ENCODE measurements at places on chromosomes 3 and 15.
A peak's percentile ranks its signal among the peaks of the same experiment; 100 is the strongest.

DNA sequence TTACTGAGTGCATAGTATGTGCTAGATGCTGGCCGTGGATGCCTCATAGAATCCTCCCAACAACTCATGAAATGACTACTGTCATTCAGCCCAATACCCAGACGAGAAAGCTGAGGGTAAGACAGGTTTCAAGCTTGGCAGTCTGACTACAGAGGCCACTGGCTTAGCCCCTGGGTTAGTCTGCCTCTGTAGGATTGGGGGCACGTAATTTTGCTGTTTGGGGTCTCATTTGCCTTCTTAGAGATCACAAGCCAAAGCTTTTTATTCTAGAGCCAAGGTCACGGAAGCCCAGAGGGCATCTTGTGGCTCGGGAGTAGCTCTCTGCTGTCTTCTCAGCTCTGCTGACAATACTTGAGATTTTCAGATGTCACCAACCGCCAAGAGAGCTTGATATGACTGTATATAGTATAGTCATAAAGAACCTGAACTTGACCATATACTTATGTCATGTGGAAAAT lies 1.0 kb upstream of the CCR5 start:
- no peak for DNase-seq

GRCh38 chr15:88185584-88185983 lies 71.0 kb downstream of the NTRK3 start:
- DNase-seq: no peak

- DNase-seq: no peak
Measured at GRCh38 chr15:58932710-58933280, 684 bp downstream of the SLTM start.

- DNase-seq: no peak
Measured at GRCh38 chr15:71509139-71509538, 301.2 kb upstream of the NR2E3 start.

GRCh38 chr3:123340336-123340735 lies 108.6 kb downstream of the ADCY5 start:
- DNase-seq: no peak

DNA sequence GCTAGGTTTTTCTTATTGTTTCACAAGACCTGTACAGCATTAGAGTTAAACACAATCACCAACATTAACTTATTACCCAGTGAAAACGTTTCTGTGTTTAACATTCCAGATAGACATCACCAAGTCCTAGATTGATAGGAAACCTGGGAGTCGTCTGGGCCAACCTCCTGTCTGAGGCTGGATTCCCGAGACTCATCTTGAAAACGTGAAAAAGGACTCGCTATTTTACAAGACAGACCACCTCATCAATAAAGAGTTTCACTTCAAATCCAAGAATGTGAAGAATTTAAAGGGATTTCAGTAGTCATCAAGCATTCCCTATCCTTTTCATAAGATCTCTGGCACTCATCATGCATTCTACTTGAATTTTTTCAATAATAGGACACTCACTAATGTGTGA lies 626.6 kb downstream of the MCTP2 start:
- DNase-seq: no peak

GRCh38 chr3:148955544-148956346 lies 35.6 kb upstream of the GYG1 start:
- peak; percentile 51 for DNase-seq

GRCh38 chr15:100633763-100634075 lies 31.3 kb downstream of the ASB7 start:
- DNase-seq: no peak

DNA sequence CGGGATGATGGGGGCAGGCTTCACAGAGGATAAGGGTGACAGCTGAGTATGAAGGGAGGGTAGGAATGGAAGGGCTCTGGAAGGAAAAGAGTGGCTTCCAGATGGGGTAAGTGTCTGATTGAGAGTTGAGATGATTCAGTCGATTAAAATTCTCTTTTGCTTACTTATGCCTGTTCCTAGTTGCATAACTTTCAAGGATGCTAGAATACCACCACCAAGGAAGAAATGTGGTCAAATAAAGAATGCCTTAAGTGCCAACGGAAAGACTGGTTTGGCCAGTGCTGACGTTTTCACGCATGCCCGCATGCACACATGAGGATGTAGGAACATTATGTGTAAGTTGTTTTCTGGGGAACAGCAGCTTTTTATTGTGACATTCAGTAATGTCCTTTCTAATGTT lies 263.4 kb upstream of the WNT5A start:
- no peak for DNase-seq

DNA sequence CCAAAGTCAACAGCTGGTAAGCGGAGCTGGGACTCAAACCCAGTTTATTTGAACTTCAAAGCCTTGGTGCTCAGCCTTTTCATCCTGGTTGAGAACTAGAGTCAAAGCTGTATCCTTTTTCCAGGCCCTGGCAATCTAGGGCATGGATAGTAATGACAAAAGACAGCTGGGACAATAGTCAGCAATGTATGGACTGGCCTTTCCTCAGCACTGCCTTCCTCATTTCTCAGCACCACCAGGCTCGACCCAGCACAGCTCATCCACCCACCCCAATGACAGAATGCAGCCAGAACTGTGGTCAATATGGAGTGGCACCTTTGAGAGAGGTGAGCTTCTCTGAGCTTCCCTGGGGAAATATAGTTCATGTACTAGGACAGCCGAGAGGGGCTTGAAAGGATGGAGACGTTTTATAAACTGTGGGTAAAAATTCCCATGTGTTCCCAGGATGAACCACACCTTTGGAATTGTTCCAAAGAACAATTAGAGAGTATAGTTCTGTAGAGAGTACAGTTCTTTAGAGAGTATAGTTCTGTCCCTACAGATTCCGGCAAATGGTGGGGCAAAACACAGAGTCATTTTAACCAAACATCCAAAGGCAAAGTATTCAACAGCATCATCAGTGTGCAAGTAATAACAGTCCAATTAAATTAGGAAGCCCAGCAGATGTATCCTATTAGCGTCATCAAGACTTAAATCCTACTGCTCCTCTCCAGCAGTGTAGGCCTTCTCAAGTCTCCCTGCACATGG lies 30.2 kb upstream of the IREB2 start:
- DNase-seq: no peak

GRCh38 chr3:101962055-101962454 lies 112.7 kb downstream of the NFKBIZ start:
- DNase-seq: no peak

GRCh38 chr3:32954506-32954905 lies 3.1 kb downstream of the CCR4 start:
- no peak for DNase-seq

DNA sequence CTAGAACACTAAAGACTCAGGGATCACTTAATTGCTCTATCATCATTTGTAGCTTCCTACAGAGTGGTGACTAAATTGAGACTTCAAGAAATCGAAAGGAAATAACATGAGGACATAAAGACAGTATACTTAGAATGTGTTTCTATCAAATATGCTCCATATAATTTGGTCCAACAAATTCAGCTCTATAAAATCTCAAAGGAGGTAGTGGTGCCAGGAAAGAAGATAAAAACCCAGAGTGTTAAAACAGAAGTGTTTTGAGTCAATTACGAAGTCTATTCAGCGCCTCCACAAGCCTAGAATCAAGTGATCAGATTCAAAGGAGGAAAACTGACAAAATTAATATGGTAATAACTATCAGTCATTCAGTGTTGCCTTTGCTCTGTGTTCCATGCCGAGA lies 22.9 kb downstream of the MAGI1 start:
- DNase-seq: no peak

DNA sequence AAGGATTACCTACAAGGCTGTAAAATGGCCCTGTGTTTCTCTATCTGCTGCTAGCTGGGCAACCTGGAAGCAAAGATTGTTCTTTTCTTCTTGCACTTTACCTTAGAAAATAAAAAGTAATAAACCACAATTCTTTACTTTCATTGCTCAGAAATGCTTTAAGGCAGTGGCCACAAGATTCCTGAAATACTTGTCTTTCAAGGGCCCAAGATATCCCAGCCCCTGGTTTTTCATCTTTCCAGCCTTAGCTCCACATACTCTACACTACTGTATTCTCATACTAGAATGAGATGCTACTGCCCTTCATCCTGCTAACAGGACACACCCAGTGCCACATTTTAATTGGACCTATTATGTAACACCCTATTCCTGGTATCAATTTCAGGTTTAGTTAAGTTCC lies 78.9 kb downstream of the GTF2E1 start:
- DNase-seq: no peak
